ENCODE measurements at places on chromosomes 3 and 15.

DNA sequence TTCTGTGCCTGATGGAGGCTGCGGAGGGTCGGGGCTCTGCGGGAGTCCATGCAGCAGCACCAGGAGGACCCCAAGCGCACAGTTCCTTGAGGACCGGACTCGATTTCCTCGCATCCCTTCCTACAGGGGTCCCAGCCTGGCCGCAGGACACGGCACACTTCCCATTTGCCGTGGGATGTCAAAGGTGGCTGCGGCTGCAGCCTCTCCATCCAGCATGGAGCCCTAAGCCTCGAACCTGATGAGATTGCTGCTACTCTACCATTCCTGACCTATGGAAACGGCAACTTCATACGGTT is 40.6 kb downstream of the RGMA start:
- DNase-seq = no peak

DNA sequence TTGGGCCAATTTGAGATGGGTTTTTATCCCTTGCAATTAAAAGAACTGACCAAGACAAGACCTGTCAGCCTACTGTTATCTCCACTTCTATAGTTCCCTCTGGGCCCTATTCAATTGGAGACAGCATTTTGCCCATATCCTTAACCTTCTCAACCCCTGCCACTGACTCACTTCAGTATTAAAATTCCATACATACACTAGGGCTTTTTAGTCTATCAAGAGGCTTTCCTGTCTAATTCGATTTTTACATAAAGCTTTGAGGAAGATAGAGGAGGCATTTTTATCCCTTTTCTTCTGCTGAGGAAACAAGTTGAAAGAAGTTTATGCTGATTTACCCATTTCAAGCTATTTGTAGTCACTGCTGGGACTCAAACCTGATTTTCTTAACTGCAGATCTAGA is 51.1 kb downstream of the GTF2E1 start:
- DNase-seq = no peak

DNA sequence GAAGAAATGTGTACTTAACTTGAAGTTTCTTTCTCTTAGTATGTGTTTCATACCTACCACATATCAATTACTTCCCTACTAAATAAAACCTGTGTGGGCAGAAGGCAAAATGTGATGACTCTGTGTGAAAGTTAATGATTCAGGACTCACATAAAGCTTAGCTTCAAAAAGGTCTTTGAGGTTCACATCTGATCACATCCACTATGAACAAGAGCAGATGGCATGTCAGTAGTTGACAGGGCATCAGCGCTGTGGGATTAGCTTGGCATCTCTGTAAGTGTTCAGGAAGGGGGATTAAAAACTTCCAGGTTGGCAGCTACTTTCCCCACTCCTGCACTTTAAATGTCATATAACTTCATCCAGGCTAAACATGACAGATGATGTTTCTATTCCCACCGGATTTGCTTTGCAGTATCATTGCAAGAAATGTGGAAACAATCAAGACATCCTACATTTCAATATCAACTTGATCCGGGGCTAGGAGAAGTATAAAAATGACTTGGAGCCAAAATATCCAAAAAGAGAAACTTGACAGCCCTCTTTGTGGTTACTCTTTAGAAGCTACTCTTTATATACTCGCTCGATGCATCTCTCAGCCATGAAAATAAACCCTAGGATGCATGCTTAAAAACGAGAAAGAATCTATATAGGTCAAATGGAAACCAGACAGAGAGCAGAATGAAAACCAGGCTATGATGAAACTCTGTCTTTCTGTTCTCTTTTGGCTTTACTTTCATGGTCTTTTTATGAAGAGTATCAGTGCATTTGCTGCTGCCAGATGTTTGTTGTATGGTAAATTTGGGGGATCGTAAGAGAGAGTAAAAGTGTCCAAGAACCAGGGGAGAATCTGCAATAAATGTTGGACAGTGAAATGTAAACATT is 273.1 kb upstream of the ALCAM start:
- DNase-seq = no peak

- DNase-seq = no peak
These were observed 1.2 kb downstream of the COL8A1 start for GRCh38 chr3:99639579-99639978.

DNA sequence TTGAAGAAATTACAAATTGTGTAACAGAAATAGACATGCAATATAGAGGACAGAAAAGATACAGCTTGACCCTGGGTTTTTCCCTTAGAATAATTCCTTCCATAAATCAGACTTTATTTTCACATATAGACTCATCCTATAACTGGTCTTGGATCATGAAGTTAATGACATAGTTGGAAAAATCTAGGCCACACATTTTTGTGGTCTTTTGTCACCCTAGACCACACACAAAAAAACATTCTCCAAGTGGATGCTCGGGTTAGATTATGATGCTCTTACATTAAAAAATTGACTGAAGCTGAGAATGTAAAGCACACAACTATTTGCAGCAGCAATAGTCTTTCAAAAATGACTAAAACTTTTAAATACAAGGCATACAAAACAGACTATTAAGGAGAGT is 7.5 kb upstream of the PLA2G4D start:
- no peak for DNase-seq

DNA sequence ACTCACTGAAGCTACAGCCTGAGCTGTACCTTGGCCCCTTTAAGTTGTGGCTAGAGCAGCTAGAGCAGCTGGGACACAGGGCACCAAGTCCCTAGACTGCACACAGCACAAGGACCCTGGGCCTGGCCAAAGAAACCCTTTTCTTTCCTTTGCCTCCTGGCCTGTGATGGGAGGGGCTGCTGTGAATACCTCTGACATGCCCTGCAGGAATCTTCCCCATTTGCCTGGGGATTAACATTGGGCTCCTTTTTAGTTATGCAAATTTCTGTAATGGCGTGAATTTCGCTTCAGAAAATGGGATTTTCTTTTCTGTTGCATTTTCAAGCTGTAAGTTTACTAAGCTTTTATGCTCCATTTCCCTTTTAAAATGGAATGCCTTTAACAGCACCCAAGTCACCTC is 611.2 kb upstream of the ARPP21 start:
- no peak for DNase-seq

- no peak for DNase-seq
These were observed 174.5 kb upstream of the WNT5A start for GRCh38 chr3:55661571-55661970.

GRCh38 chr3:123347205-123347604 is 101.7 kb downstream of the ADCY5 start:
- no peak for DNase-seq

DNA sequence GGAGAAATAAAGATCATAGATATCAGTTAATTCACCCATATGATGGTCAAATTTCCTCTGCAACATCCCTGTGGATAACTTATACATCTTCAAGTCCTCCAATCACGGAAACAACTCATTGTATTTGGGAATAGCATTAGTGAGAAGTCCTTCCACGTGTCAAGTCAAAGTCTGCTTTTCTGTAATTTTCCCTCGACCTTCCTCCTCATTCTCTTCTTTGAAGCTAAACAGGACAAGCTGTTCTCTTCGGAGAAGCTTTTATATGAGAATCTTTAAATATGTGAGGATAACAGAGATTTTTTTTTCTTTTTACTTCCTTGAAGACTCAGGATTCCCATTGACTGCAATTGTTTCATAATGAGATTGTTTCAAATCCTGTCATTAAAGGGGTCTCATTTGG is 230.4 kb downstream of the ZPLD1 start:
- DNase-seq = no peak

DNA sequence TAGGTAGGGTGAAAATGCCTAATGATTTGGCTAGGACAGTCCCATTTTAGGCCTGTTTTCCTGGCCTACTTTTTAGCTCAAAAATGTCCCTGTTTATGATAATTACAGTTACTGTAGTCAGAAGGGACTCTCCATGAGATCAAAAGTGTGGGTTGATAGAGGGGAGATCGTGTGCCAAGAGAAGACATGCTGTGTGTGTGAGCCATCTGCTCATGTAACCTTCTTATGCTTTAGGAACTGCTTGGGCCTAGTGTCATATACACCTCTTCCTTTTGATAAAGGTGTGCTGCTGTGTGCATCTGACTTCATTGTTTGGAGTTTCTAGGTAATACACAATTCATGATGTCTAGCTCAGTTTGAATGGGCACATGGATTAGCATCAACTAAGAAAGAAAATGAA is 786.5 kb downstream of the PDCD6IP start:
- no peak for DNase-seq

DNA sequence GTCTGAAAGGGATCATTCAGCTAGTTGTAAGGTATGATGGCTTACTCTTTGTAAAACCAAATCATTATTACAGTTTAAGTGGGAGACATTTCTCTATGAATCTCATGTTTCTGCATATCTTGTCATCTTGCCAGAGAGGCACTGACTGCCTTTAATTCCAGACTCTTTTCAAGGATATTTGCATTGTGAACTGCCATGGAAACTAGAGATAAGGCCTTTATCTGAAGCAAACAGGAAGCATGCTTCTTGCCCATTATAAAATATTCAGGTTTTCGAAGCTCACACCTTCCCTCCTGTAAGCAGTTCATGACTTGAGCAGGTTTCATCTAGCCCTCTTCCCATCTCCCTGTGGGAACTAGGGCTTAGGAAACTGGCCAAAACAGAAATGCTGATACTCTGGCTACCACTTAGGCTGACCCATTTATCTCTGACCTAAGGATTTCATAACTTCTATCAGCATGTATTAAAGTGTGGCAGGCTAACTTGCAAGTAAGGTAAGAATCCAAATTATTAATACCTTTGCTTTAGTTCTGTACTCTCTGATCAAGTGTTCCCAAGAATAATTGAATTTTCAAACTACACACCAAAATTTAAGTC is 326.6 kb upstream of the ALCAM start:
- DNase-seq = no peak

GRCh38 chr3:69419276-69419675 is 33.4 kb upstream of the FRMD4B start:
- no peak for DNase-seq

- DNase-seq = peak; percentile 43
These were observed 542 bp downstream of the INKA1 start for GRCh38 chr3:49803465-49804140.

- no peak for DNase-seq
These were observed 110.3 kb upstream of the MITF start for GRCh38 chr3:69628951-69629350.

GRCh38 chr3:32498992-32499391 is 3.7 kb downstream of the CMTM6 start:
- no peak for DNase-seq

DNA sequence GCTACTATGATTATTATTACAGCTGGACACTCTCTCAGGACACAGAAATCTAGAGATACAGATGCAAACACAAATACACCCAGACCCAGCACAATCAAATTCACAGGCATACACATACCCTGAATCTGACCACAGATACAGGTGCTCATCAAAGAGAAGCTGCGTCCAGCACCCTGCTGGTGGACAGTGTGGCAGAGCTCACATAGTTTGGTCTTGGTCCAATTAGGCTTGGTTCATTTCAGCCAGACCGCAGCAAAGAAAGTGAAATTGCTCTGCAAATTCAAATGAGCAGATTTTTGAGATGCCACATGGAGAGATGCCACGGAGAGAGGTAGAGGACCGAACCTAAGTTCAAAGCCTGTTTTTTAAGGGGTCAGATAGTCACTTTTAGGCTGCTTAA is 55.6 kb downstream of the ANAPC13 start:
- DNase-seq = no peak

GRCh38 chr15:44427756-44428724 is 611 bp downstream of the CTDSPL2 start:
- DNase-seq = no peak

DNA sequence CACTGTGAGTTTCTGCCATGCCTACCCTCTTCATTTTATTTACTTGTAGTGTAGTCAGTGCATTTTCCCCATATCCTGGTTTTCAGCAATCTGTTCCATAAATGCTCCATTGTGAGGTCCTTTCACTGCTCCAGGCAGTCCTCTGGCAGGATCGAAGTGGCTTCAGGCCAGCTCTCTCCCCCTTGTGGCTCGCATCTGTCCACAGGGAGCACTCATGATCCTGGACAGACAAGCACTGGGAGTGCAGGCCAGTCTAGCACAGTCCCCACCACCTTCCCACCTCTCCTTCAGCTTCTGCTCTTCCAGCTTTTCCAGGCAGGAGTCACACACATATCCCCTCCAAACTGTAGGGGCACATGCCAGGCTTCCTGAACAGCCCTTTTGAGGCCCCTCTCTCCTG is 173.6 kb downstream of the PPM1L start:
- DNase-seq = no peak

DNA sequence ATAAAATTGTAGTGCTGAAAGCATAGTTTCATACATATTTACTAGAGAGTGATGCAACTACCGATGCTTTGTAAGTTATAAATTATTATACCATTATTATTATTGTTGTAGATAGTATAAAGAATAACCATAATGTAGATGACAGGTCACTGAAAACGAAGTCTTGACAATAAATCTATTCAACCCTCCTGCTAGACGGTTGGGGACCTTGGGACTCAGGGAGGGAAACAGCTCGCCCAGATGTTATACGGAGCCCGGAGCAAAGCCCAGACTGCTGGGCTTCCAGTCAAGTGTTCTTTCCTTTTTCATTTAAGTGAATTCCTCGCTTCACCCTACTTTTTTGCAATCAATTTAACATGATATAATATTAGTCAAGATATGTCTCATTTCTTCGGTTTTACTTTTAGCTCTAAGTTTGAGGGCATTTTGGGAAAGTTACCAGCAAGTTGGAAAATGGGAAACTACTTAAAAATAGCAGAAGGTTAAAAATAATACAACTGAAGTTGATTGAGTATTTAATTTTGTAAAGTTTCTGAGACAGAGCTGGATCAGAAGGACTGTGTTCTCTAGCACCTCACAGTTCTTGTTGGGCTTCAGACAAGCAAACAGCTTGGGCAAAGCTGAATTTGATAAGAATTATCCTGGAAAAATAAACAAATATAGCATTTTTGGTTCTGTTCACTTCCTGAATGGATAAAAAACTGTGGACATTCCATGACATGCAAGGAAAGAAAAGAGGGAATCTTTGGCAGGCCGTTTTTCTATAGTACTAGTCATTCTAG is 173.4 kb upstream of the TP63 start:
- DNase-seq = no peak

DNA sequence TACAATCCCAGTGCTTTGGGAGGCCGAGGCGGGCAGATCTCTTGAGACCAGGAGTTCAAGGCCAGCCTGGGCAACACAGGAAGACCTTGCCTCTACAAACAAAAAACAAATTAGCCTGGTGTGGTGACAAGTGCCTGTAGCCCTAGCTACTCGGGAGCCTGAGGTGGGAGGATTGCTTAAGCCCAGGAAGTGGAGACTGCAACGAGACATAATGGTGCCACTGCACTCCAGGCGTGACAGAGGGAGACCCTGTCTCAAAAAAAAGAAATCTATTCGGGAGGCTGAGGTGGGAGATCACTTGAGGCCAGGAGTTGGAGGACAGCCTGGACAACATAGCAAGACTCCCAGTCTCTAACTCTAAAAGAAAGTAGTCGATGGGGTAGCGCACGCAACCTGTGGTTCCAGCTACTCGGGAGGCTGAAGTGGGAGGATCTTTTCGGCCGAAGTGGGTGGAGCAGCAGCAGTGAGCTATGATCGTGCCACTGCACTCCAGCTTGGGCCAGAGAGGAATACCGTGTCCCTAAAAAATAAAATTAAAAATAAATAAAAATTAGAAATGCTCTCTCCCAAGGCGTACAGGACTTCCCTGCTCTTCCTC is 775 bp downstream of the C3orf33 start:
- no peak for DNase-seq

GRCh38 chr3:52404391-52404790 is 40.5 kb downstream of the SEMA3G start:
- DNase-seq = no peak

GRCh38 chr3:30548600-30548999 is 57.8 kb upstream of the TGFBR2 start:
- DNase-seq = no peak
